ENCODE measurements at places on chromosomes 6 and 20.

DNA sequence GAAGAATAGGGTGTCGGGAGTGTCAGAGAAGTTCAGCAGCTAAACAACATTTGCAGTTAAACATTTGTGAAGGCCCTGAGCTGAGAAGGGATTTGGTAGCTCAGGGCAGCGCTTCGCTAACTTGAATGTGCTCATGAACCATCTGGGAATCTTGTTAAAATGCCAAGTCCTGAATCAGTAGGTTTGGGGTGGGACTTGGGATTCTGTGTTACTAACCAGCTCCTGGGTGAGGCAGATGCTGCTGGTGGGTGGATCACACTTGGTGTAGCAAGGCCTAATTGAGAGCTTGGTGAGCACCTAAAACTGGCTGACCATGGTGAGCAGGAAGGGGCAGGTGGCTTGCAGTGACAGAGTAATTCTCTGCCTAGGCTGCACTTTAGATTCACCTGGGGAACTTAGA is 5.9 kb downstream of the PTPRA start:
- no peak for DNase-seq

- peak; percentile 88 for DNase-seq
These were observed 41.9 kb upstream of the HFE start for GRCh38 chr6:26045065-26045927.

DNA sequence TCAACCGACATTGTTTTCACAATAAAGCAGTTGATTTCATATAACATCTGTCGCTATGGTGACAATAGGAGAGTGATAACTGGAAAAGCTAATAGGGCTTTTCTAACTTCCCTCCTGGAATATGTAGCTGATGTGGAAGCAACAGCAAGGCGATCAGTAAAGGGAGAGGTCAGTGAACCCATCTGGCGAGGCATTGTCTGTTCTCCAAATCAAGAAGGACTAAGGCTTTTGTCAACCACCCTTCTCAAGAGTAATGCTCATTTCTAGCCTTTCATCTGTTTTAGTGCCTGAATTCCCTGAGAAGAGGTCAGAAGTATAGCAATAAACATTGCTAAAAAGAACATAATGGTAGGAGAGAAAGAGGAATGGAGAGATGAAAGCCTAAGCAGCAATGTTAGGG is 201.3 kb downstream of the AKAP7 start:
- DNase-seq: no peak

GRCh38 chr6:45569210-45569945 is 191.6 kb upstream of the SUPT3H start:
- DNase-seq: no peak

GRCh38 chr20:9179193-9179802 is 110.4 kb downstream of the PLCB4 start:
- no peak for DNase-seq

DNA sequence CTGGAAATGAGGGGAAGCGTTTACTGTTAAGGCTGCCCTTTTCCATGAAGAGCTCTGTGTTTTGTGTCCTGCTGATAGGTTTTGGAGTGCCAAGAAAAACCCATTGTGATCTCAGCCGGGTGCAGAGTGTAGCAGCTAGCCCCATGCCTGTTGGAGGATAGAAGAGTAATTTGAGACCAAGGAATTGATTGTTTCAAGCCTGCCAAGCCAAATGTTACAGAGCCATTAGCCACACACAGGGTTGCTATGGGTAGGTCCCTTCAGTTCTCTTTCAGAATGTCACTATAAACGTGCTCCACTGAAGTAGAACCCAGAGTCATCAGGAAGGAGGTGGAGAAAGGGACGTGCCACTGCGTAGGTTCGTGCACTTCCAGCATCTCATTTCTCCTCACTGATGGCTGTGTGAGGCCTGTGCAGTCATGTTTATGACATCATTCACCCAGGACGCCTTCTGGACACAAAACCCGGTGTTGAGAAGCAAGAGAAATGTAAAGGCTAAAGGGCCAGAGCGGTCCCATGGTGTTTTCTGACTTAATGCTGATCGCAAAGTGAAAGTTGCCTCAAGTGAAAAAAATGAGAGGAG is 6.6 kb downstream of the GMPR start:
- no peak for DNase-seq

- peak; percentile 85 for DNase-seq
These were observed 110.5 kb downstream of the IRF4 start for GRCh38 chr6:501891-502601.

DNA sequence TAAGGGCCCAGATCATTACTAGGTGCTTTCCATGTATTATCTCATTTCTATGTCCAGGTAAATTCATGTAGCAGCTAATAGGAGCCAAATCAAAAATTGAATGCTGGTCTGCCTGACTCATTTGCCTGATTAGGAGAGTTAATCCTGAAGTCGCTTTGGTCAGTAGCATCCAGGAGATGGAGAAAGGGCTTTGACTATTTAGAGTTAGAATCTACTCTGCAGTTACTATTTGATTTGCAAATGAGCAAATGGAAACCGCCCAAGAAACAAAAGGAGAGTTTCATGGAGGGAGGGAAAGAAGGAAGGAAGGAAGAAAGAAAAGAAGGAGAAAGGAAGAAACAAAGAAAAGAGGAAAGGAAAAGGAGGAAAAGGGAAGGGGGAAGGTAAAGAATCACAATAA is 539.6 kb upstream of the MMS22L start:
- DNase-seq: no peak

- DNase-seq: no peak
These were observed 116.2 kb downstream of the SGK1 start for GRCh38 chr6:134201716-134202115.

GRCh38 chr20:39029364-39029763 is 67.2 kb downstream of the DHX35 start:
- no peak for DNase-seq

GRCh38 chr20:45090481-45090880 is 10.4 kb downstream of the KCNS1 start:
- no peak for DNase-seq

DNA sequence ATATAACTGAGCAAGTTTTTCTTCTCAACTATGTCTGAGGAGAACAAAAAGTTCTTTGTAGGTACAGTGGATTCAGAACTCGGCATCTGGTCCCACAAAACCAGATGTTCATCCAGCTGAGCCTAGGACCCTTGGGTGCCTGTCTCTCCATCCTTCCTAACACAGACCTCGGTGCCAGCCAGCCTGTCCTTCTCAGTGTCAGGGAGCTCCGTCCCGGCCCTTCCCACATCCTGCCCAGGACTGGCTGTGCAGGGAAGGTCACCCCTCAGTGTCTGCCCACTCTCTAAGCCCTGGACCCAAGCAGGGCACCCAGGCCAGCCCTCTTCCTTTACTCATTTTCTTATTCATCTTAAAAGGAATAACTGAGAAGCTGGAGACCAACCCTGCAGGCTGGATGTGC is 32.0 kb upstream of the AGPAT4 start:
- DNase-seq: no peak

- peak; percentile 34 for DNase-seq
These were observed 102.4 kb downstream of the CDH26 start for GRCh38 chr20:60060593-60060992.

DNA sequence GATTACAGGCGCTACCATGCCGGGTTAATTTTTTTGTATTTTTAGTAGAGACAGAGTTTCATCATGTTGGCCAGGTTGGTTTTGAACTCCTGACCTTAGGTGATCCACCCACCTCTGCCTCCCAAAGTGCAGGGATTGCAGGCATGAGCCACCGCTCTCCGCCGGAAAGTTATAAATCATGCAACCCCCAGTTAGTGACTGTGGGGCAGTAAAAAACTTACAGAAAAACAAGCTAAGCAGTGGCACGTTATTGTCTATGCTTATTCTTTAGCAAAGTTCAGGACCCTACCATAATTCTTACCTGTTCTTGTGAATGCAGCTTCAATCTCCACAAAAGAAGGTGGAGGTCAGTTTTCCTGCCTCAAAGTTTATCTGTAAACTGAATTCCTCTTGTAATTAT is 47.5 kb upstream of the BTN3A2 start:
- no peak for DNase-seq

DNA sequence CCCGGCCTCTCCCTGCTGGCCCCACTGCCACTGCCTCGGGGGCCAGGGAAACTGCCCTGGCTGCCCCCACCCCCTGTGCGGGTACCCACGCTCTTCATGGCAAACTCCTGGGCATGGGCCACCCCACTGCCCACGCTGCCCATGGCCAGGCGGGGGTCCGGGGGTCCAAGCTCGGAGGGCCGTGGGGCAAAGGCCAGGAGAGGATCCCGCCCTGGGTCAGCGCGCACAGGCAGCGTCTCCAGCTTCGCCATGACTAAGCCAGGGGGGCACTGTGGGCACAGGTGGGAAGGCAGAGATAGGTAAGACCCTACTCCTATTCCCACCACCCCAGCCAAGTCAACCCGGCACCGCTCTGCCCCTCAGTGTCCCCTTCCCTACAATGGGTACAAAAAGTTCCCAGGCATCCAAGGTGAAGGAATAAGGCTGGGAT is 6.4 kb downstream of the LZTS3 start:
- no peak for DNase-seq

DNA sequence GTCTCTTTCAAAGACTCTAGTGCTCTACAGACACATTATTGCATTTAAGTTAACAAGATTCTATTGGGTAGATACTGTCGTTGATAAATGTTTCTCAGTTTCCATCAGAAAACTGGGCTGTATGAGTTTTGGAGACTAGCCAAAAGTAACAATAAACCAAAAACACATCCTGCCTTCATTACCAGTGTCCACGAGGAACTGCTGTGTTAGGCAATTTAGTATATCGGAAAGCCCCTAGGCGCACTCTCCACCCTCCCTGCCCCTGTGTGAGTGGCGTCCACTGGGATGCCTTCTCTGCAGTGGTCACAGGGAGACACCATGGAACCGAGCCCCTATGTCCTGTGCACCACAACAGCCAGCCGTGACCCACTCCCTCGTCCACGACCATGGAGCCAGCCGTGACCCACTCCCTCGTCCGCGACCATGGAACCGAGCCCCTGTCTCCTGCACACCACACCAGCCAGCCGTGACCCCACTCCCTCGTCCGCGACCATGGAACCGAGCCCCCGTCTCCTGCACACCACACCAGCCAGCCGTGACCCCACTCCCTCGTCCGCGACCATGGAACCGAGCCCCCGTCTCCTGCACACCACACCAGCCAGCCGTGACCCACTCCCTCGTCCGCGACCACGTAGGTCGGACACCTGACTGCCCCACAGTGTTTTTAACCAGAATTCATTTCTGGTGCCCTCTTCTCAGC is 35.3 kb downstream of the DLL1 start:
- DNase-seq: no peak

All from activated CD8-positive, alpha-beta memory T cell treated with anti-CD3 and anti-CD28 coated beads, Interleukin-2, amount 50 U/mL, for 48 hours (primary cell).